ENCODE measurements at places on chromosomes 2 and 18. TPM values are rescaled to one million over a fixed set of nuclear protein-coding genes. Genes with fewer than 3 reads are reported as not detected.

Gene MOCOS
- total RNA-seq = 4.4 TPM

Gene ZC3H8
- 13.8 TPM for total RNA-seq

Gene RIT2
- not detected for total RNA-seq

Gene HOXD13
- 0.29 TPM for total RNA-seq

Gene PLEKHH2
- 2.3 TPM for total RNA-seq
